ENCODE measurements at places on chromosomes 1 and 21.
A peak's percentile ranks its signal among the peaks of the same experiment; 100 is the strongest.

GRCh38 chr1:196271212-196271947, 336.9 kb downstream of the KCNT2 start:
- no peak for DNase-seq

- DNase-seq = no peak
Measured at GRCh38 chr1:164969253-164969652, 387.3 kb downstream of the LMX1A start.

DNA sequence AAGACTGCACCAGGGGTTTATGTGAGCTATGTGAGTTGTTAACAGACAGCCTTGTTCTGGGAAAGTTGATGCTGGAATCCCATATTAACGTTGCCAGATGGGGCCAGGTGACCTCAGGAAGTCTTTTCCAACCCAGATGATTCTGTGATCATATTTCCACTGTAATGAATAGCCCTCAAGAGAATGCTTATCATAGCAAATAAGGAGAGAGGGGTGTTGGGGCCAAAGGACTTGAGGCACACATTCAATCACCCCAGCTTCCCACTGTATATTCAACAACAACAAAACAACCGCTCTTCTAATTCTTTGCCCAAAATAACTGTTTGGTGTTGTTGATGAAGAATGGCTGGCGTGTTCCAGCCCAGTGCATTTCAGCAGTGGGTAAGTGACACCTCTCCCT, 14.1 kb downstream of the ZNF697 start:
- DNase-seq = no peak

DNA sequence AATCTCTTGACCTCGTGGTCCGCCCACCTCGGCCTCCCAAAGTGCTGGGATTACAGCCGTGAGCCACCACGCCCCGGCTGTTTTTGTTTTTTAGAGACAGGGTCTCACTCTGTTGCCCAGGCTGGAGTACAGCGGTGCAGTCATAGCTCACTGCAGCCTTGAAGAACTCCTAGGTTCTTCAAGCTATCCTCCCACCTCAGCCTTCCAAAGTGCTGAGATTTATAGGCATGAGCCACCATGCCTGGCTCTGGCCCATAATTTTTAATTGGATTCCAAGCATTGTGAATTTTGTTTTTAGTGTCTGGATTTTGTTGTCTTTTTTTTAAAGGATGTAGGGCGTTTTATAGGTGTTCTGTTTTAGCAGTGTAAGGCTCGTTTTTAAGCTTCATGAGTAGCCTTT, 28.6 kb upstream of the TXLNA start:
- DNase-seq = no peak

GRCh38 chr1:24692351-24692980, 49.4 kb downstream of the SRRM1 start:
- DNase-seq = no peak

GRCh38 chr1:183070234-183070922, 47.2 kb downstream of the LAMC1 start:
- no peak for DNase-seq

DNA sequence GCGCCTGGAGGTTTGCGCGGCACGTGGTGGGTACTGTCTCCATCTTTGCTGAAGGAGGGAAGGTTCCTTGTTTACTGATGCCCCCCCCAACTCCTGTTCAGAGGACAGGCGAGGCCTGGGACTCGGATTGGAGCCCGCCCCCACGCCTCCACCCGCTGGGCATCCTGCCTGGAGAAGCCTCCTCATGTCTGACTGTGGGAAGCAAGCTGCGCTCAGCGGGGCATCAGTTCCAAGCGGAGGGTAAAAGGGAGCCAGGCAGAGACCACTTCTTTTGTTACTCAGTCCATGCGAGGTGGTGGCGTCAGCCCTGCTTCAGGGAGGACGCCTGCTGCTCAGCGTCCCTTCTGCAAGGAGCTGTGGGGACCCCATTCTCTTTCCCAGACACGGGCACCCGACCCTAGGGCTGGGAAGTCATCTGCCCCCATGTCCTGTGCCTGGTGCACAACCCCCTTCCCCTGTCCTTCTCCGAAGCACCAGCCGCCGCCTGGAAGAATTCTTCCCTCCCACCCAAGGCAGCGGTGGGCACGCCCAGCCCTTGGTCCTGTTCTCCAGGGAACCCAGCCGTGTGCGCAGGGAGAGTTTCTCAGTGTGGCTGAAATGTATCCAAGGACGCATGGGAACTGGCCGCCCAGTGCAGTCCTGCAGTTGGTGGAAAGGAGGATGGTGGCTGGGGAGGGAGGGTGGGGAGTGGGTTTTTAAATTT, 414.0 kb downstream of the CAMTA1 start:
- no peak for DNase-seq

- no peak for DNase-seq
Measured at GRCh38 chr21:26087223-26087918, 83.2 kb downstream of the APP start.

GRCh38 chr1:200837931-200838571, 34.7 kb upstream of the GPR25 start:
- peak; percentile 14 for DNase-seq

DNA sequence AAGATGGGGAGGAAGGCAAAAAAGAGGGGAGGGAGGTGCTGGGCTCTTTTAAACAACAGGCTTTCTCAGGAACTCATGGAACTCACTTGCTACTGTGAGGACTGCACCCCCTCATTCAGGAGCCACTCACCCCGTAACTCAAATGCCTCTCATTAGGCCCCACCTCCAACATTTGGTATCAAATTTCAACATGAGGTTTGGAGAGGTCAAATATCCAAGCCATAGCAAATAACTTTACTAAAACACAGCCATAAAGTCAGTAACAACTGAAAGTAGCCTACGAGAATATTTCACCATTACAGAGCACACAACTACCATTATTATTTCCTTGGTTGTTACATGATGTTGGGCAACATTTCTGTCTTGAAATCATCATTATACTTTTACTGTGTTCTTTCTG, 13.1 kb upstream of the DMRTB1 start:
- DNase-seq = no peak

DNA sequence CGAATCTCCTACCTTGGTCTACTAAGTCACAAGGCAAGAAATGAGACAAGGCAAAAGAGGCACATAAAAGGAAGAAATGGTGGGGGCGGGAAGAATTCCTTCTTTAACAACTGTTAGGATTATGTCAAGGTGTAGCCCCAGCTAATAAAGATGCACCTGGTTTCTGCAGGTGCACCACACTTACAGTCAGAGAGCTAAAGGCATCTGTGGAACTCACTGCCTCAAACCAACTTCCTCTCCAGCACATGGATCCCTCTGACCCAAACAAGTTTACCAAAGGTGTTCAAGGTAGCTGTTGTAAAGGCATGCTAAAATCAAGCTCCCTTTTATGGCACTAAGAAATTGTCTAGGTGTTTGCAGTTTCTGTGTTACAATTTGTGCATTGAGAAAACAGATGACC, 38.1 kb downstream of the TGFBR3 start:
- DNase-seq = no peak

GRCh38 chr1:21783679-21784603, 992 bp upstream of the USP48 start:
- peak; percentile 76 for DNase-seq

DNA sequence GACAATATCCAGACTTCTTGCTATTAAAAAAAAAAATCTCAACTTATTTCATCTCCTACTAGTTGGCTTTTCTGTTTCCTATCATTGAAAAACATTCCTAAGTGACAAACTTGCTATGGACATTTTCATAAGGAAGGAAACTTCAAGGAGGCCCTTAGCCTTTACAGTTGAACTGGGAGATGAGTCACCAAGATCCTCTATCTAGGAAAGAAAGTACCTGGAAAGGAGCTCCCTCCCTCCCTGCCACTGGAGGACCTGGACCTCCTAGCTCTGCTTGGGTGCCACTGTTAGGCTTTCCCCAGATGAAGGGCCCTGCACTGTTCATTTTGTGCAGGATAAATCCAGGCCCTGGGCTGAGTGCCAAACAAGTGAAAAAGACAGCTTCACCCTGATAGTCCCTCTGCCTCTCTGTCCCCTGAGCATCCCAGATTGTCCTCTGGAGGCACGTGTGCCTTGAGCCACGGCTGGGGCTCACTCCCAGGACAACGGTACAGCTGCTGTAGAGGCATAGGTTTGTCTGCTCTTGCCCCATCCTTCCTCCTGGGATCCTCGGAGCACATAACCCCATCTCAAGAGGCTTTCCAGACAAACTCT, 40.2 kb upstream of the SOX13 start:
- DNase-seq = no peak

DNA sequence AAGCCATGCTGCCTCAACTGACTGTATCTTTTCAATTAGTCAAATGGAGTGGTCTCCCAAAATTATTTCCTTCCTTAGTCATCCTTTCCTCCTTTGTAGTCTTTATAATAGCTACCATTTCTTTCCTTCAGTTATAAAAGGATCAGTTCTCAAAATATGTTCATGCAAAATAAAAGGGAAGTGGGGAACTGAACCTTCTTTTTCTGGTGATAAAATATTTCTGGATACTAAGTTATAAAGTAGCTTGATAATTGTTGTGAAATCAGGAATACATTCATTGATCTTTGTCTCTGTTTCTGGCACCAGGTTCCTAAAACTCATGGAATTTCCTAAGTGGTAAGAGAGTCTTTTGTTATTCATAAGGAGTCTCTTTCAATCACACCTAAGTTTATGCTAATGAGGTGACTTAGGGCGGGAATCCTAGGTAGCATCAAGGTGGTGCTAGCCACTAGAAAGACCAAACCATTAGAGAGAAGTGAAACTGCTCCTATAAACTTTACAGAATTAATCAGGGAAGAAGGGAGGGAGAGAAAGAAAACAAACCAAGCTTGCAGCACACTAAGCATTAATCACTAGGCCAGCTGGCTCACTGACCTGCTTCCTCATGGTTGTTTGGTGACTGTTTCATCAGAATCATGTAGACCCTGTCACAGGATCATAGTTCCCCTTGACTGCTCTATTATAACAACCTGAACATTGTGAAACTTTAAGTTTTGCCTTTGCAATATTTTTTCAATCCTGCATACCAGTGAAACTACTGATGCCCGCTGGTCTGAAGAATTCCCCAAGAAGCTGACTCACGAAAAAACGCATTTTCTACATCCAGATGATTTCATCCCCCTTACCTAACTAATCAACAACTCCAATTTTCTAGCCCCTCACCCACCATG, 161.6 kb upstream of the PTBP2 start:
- DNase-seq = no peak

- DNase-seq = no peak
Measured at GRCh38 chr1:6109688-6110087, 64.0 kb downstream of the KCNAB2 start.

DNA sequence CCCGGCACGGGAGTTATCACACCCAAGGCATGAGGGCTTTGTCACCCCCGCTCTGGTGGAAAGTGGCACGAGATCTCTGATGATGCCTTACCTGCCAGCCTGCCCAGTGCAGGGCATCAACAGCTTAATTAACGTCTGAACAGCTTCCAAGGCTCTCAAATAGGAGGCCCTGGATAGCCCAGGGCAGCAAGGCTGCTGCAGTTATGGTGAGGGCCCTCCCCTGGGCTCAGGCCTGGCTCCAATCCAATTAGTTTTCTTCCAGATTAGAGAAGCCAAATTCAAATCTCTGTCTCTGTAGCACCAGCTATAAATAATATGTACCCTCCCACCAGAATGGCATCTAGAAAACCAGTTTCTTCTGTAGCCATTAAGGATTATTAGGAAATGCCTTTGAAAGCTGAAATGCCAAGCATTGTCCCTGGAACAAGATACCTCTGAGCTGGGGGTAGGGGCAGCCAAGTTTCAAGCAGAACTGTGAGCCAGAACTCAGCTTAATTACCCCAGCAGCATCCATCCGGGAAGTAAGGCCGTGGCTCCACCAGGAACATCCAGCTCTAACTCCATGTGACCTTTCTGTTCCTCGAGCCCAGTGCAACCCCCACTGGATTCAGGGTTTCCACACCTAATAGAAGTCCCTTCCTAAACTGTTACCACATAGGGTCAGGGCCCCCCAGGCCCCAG, 12.5 kb downstream of the QSOX1 start:
- no peak for DNase-seq

DNA sequence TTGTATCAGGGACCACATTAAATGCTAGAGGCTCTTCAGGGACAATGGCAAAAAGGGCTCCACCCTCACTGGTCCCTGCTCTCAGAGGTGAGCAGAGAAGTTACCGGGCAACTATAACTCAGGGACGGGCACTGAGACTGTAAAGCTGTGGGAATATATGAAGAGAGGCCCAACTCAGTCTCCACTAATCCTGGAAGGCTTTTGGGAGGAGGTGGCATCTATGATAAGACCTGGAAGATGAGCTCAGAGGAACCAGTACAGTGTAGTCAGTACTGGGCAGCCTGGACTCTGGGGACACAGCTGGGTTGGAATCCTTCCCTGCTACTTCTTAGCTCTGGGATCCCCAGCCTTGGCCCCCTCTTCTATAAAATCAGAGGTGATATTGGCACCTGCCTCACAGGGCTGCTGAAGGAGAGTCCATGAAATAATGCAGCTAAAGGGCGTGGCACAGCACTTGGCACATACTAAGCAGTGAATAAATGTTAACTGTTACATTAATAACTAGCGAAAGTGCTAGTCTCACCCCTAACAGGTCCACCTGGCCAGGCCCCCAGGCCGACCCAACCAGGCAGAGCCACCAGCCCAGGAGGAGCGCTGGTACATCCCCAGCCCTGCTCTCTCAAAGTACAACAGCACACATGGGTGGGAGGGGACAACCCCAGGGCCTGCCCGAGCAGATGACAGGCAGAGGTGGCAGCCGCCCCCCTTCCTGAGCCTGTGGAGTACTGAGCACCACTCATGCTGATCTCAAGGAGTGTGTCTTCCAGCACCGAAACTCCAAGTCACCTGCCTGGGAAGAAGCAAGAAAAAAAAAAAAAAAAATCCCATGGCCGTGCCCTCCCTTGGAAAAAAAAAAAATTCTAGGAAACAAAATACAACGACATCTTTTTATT, 62.7 kb downstream of the CASZ1 start:
- no peak for DNase-seq
